Activated T-cell treated with anti-CD3 and anti-CD28 coated beads, Interleukin-2, amount 50 U/mL, for 72 hours (primary cell): ENCODE measurements at places on chromosomes 4 and X. TPM values are rescaled to one million over a fixed set of nuclear protein-coding genes. Genes with fewer than 3 reads are reported as not detected.

GRCh38 chr4:176729489-176729888, 63.2 kb downstream of the VEGFC start:
- no peaks in the 10 kb centered on the region for H3K4me1 ChIP-seq
- no peaks in the 10 kb centered on the region for H3K36me3 ChIP-seq
- DNase-seq: no peak
- no peak overlapping the region for H3K27ac ChIP-seq

DNA sequence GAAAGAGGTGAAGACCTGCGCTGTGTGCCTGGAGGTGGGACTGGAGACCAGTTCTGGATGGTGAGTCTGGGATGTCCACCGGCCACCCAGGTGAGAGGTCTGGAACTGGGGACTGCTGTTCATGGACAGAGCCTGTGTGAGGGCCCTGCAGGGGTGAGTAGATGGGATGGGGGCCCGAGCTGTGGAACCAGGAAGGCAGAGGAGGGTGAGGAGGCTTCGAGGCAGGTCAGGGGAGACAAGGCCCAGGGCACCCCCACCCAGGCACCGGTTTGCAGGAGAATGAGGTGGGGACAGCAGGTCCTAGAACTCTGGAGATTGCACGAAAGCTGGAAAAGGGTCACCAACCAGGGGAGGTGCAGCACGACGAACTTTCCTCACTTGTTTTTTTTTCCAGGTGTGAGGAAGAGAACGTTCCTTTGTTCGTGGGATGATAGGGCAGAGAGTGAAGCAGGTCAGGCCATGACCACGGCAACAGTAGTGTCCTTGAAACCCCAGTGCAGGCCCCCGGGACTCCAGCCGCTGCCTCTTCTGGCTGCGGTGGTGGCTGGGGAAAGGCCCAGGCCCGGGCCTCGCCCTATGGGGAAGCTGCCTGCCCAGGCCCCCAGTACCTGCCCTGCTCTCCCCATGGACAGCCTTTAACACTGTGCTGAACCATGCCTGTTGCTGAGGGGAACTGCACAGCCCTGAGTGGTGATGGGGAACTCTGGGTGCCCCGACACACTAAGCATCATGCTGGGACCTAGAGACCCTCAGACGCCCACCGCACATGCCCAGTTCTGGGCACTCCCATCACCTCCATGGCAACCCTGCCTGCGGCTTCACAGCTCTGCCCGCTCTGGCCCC, 22.9 kb downstream of the TNIP2 start:
- no peak for DNase-seq
- H3K4me3 ChIP-seq: no peak overlapping the region
- H3K4me1 ChIP-seq: no peaks in the 10 kb centered on the region
- peak overlapping the region; percentile 26 for H3K27ac ChIP-seq

Gene VCX
- not detected for total RNA-seq

GRCh38 chr4:85398276-85398675, 76.7 kb upstream of the ARHGAP24 start:
- no peaks in the 10 kb centered on the region for H3K36me3 ChIP-seq
- H3K4me3 ChIP-seq: no peak overlapping the region
- no peaks in the 10 kb centered on the region for H3K4me1 ChIP-seq
- DNase-seq: no peak
- no peak overlapping the region for H3K27ac ChIP-seq
- no peaks in the 10 kb centered on the region for H3K27me3 ChIP-seq

DNA sequence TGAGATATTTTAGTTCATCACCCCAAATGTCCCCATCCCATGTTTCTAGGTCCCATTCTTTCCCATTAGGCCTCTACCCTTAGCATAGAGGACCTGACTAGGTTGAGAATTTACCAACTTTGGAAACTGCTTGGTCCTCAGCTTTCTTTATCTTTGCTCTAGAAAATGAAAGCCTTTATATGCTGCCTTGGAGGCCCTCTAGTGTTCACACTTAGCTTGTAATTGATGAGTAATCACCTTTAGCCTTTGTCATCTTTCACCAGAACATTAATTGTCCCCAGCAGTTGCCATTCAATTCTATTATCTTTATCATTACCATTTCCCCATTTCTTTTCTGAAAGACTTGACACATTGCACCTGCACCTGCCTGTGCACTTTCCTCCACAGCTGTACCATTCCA, 589.2 kb upstream of the NR3C2 start:
- H3K4me3 ChIP-seq: no peak overlapping the region
- H3K27me3 ChIP-seq: no peaks in the 10 kb centered on the region
- no peaks in the 10 kb centered on the region for H3K4me1 ChIP-seq
- H3K27ac ChIP-seq: no peak overlapping the region
- DNase-seq: no peak

Gene GATA1
- 0.22 TPM for total RNA-seq
